Cardiac muscle cell (in vitro differentiated cells and primary cell): ENCODE measurements at places on chromosomes 6 and 20.

DNA sequence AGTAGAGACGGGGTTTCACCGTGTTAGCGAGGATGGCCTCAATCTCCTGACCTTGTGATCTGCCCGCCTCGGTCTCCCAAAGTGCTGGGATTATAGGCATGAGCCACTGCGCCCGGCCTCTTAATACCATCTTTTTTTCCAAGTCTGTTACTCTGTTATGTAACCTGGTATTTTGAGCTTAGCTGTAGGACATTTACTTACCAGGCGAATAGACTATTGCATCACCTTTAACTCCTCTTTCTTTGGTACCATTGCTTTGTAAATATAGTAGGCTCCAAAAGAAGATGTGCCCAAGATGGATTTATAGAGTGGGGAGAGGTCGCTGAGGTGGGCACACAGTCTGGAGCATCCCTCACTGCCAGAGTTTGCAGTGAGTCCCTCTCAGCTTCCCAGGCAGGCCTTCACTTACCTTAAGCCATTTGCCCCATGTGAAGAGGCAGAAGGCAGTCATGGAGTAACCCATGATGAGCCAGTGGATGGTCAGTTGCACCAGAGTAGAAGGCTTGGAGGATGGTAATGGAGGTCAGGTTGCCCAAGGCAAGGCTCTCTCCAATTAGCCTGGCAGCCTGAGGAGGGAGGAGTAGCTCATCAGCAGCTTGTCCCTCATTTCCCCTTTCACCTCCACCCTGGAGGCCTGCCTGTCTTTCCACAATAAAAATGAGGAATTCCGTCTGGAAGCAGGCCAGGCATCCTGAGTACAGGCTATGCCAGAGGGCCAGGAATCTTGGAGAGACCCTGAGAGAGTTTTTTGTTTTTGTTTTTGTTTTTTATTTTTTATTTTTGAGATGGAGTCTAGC, 9.7 kb downstream of the TIAM2 start:
- no peak for DNase-seq

DNA sequence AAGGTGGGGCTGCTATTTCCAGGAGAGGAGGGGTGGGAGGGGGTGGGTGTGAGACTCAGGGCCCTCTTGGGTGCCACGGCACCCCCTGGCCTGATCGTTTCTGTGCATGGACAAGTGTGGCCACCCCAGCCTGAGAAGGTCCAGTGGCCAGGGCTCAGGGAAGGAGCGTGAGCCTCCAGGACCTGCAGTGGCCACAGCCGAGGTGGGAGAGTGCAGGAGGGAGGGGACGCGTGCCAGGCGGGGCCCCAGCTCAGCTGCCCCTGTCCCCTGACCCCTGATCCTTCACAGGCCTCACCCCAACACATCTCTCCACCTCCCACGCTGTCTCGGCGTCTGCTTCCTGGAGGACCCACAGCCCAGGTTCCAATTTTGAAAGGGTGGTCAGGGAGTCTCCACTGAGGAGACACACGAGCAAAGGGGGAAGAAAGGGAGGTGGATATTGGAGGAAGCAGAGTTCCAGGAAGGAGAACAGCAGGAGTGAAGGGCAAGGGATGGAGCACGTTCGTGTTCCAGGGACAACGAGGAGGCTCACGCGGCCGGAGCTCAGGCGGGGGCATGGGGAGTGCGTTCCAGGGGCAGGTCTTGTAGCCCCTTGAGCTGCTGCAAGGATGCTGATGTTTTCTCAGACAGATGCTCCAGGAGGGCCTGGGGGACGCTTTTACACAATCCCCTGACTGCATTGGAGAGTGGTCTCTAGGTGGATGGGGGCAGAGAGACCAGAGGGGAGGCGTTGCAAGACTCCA, 4.2 kb upstream of the HRH3 start:
- DNase-seq, result no peak

- DNase-seq, result peak; percentile 55
Measured at GRCh38 chr6:44002067-44002592, 125.1 kb downstream of the MRPL14 start.

- no peak for DNase-seq
Measured at GRCh38 chr6:151482290-151482689, 11.5 kb upstream of the CCDC170 start.

- DNase-seq, result peak; percentile 19
Measured at GRCh38 chr6:41894366-41895299, 542 bp downstream of the USP49 start.

DNA sequence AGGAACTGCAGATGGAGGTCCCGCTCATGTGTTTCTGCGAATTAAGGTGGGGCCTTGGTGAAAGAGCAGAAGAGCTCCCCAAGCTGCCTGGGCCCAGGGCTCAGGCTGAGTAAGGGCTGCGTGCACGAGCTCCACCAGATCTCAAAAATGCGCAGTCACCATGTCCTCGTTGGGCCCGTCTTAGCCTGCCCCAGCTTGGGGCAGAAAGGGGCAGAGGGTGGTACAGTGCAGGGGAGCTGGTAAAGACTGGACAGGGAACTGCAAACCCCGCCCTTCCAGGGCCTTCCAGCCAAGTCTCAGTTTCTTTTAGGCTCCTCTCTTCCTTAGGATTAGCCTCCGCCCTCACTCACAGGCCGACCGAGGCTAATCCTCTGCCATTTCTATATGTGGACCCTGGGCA, 101.6 kb downstream of the FOXF2 start:
- no peak for DNase-seq

- no peak for DNase-seq
Measured at GRCh38 chr6:56022678-56023077, 147.3 kb upstream of the BMP5 start.

GRCh38 chr20:21184819-21185218, 58.9 kb downstream of the KIZ start:
- no peak for DNase-seq

DNA sequence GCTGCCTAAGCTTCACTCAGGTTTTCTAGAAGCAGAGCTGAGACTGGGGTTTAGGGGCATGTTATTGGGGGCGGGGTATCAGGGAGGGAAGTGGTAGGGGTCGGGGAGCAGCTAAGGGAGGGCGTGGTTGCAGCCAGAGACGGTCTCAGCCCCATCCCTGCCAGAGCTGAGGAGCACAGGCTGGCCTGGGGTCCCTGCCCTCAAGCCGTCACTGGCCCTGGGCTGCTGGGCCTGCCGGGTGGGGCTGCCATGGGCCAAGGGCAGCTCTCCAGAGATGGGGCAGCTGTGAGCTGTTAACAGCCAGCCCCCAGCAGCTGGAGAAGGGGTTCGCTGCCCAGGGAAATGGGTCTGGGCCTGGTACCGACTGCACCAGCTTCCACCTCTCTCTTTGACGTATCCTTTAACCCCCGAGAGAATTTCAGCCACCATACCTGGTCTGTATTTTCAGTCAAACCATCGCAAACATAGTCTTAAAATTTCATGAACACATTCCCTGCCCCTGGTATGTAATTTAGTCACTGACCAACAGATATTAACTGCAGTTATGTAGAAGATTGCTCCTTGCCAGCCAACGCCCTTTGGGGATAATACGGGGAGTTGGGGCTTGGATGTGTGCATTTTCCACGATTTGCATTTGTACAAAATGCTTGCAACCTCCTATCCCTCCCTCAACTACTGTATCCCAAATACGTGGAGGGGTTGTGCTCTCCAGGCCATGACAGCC, 253.4 kb downstream of the TAF4 start:
- DNase-seq, result no peak

DNA sequence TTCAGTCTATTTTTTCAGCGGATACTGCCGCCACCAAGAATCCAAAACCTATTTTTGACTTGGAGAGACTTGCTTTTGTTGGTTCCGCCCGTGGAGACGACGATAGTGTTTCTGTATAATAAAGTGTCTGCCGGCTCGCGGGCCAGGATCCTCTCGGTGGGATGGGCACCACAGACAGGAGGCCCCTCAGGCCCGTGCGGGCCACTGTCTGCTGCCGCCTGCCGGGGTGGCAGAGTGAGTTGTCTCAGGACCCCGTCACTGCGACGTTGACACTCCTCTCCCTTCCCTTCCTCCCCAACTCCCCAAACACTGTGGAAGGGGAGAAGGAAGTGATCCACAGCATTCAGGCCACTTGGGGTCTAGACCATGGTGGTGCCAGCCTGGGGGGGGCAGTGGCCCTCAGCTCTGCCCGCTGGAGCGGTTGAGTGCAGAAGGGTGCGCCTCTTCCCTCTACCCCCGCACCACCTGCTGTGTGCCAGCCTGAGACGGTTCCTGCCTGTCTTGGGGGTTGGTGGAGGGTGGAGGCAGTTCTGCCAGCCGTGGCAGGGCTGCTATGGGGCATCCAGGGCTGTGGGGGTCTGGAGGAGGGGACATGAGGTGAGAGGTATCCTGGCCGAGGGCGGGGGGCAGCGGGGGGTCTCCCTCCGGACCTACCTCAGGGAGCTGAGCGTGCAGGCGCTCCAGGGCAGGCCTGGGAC, 17.5 kb downstream of the RBM38 start:
- no peak for DNase-seq

GRCh38 chr20:57251344-57251743, 15.1 kb downstream of the BMP7 start:
- DNase-seq, result no peak

GRCh38 chr6:126118058-126118755, 131.9 kb downstream of the TRMT11 start:
- peak; percentile 85 for DNase-seq

- peak; percentile 86 for DNase-seq
Measured at GRCh38 chr6:87436435-87436834, 28.7 kb downstream of the CFAP206 start.

DNA sequence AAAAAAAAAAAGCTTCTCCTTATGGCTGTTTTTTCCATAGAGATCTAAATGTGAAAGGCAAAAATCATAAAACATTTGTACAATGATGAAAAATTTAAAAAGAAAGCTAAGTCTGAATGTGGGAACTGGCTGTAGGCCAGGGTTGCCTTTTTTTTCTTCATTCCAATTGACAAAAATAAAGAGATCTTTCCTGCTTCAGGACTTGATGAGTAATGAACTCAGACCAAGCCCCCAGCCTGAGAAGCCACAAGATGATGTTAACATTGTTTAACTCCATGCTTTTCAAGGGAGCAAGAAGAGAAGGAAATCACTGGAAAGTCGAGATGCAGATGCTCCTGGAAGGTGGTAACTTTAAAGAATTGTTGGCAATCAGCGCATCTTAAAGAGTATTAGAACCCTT, 41.4 kb downstream of the TRMT6 start:
- DNase-seq, result no peak
